ENCODE measurements at places on chromosomes 16 and 17.

DNA sequence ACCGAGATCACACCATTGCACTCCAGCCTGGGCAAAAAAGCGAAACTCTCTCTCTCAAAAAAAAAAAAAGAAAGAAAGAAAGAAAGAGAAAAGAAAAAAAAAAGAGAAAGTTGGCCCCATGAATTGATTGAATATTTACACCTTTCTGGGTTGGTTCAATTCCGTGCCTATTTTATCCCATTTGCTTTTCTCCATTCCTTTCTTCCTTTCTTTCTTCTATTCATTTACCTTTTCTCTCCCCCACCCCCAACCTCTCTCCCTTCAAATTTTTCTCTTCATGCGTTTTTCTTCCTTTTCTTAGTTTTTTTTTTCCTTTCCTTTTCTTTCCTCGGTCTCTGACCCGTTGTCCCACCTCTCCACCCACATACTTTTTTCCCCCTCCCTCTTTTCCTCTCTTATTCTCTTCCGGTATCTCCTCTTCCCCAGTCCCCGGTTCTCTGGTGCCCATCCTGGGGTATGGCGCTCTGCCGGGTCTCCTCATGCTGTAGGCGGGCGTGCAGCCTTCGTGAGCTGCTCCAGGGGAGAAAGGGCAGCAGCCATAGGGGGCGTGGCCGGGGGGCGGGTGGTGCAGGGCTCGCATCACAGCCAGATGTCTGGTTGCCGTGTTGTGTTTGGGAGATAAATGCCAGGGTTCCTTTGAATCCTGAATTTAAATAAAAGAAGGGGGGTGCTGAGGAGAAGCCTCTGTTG lies 5.3 kb upstream of the COL1A1 start:
- DNase-seq, result peak; percentile 42

- DNase-seq, result no peak
Observed at GRCh38 chr17:38454532-38454931, 26.3 kb downstream of the ARHGAP23 start.

- DNase-seq, result peak; percentile 63
Observed at GRCh38 chr17:75720656-75721462, at the start of gene ITGB4. Gene ITGB4, plus strand, starts transcription at chr17:75721459. Its CDS starts 3,245 bp downstream, at chr17:75724704.

GRCh38 chr17:40953881-40954280 lies 12.9 kb downstream of the KRT39 start:
- DNase-seq, result no peak

DNA sequence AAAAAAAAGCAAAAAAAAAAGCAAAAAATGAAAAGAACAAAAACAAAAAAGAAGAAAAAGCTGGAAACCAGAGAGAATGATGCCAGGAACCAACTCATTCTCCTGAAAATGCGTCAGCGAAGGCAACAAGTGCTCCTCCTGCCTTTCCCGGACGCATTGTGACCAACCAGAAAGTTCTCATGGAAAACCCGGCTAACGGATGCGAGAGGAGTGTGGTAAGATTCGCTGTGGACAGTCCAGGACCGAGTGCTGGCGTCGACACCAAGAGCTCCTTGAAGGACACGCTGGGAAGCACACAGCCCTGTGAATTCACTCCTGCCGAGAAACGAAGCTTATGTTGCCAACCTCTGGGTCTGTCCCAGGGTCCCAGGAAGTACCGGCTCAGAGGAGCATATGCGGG lies 43.4 kb downstream of the METRNL start:
- DNase-seq, result no peak

DNA sequence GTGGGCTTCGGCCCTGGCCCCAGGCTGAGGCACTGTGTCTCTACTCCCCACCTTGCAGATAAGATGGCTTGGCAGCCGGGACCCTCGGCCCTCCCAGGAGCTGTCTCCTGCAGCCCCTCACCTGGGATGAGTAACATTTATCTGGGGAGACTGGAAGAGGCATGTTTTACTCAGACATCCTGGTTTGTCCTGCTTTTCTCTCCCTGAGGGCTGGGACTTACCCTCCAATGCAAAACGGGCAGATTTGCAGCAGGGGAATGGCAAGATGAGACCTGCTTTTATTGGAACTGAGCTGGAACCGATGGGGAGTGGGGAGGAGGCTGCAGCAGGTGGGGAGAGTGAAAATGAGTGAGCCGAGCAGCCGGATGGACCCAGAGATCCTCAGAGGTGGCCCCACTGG lies 27.3 kb upstream of the UBE2G1 start:
- no peak for DNase-seq

DNA sequence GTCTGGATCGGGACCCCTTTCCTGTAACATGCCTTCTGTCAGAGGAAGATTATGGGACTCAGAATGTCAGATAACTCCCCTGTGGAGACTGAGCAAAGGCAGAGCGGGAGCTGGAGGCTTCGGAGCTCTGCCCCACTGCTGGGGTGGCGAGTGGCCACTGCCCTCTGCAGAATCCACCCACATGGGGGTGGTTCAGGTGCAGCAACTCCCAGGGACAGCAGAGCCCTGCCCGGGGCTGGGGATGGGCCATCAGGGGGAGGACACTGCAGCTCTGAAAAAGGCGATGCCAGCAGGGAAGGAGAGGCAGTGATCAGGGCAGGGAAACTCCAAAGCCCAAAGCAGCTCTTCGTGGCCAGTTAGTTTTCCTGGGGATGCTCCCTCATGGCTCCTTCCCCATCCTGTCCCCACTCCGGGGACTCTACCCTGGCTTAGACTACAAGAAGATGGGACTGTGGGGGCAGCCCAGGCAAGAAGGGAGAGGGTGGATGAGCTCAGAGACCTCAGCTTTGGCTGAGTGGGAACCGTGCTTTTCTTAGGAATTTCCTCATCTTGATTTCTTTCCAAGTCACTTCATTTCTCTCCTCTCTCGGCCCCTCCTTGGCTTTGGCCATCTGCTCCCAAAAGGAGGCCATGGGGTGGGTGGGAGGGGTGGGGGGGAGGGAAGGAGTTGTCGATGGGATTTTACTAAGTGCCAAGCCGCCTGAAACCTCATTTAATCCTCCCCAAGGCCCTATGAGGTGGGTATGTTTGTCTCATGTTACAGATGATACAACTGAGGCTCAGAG lies 4.0 kb downstream of the CA4 start:
- DNase-seq, result peak; percentile 1

DNA sequence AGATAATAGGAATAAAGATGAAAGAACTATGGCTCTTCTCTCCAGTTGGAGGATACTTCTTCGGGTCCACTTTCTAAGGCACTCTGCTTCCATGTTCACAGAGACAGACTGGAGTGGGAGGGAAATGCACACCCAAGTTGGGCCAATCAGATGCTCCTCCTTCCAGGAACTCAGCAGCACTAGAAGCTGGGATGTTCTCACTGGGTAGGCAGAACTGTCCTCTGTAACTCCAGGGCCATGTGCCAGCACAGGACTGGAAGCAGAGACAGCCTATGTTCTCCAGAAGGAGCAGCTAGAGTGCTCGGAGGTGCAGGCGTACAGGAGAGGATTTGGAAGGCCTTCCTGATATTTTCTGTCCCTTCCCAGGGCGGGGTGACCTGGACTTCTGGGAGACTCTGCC lies 49.9 kb upstream of the SREBF1 start:
- DNase-seq, result no peak

DNA sequence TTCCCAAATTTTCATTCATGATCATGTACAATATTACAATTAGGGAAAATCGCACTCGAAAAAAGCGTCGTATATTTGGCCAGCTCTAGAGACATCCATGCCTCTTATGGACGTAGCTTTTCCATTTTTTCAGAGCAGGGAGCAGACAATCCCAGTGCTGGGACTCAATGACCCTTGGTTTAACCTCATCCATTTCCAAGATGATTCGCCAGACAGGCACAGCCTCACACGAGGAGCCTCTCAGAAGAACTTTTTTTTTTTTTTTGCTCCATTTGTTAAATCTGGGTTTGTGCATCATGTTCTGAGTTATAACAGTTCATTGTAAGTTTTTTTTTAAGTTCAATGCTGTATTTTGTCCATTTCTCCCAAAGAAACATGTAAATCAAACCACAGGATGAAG lies 92.1 kb downstream of the ZDHHC7 start:
- no peak for DNase-seq

DNA sequence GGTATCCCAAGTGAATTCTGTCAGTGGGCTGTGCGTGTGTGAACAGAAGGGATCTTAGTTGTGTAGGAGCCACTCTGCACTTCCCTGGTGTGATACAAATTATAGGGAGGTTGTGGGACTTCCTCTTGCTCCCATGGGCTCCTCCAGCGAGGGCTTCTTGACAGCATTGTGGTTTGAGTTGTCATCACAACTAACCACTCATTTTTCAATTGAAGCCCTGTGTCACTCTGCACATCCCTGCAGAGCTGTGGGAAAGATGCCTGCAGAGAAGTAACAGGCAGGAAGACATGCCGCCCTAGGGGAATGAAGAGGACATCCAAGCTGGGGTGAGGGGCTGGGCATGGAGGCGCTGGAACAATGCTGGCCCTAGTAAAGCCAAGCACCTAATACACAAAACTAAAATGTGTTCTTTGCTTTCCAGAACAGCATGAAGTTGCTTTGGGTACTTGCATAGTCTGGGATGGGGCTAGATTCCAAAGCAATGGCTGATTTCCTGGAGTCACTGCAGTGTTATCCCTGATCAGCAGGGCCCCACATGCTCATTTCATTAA lies 692.5 kb downstream of the TOX3 start:
- no peak for DNase-seq

DNA sequence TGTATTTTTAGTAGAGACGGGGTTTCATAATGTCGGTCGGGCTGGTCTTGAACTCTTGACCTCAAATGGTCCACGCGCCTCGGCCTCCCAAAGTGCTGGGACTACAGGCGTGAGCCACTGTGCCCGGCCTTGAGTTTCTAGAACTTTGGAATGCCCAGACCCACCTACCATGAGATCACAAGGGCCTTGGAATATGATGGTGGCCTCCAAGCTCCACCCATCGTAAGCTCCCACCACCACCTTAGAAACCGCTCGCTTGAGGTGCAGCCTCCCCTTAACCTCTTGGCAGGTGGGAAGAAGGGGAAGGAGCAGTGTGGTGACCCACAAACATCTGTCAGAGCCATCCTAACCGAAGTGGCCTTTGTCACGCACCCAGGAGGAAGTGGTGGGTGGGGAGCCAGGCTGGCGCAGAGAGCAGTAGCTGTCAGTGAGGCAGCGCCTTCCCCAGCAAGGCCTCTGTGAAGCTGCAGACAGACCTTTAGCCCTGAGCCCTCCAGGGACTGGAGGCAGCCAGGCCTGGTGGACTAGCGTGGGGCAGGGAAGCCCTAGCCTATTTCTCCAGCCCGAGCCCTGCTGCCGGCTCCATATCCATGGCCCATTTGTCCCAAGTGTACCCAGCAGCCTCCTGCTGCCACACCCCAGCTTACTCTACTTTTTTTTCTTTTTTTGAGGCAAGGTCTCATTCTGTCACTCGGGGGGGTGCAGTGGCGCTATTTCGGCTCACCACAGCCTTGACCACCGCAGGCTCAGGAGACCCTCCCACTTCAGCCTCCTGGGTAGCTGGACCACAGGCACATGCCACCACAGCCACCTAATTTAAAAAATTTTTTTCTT lies 13.1 kb upstream of the SEPHS2 start:
- peak; percentile 87 for DNase-seq

- peak; percentile 16 for DNase-seq
Observed at GRCh38 chr16:75420987-75421819, 12.1 kb downstream of the CFDP1 start.

DNA sequence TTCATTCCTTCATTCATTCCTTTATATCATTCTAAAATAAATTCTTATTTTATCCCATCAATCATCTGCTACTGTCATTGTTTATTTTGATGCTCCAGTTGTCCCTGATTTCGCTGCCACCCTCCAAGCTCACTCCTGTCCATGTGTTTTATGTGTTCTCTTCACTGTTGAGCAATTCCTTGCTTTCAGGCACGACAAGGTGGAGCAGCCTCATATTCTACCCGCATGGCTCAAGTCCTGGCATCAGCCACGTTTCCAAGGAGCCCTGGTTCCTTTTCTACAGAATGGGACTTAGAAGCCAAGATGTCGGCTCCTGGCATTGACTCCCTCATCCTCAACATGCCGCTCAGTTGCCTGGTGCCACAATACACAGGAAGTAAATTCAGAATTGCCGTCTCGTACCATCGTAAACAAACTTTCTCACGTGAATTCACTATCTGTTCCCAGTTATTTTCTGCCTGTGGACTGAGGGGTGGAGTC lies 139.0 kb downstream of the RPTOR start:
- no peak for DNase-seq

- no peak for DNase-seq
Observed at GRCh38 chr16:75485230-75486013, 9.8 kb downstream of the CHST6 start.

DNA sequence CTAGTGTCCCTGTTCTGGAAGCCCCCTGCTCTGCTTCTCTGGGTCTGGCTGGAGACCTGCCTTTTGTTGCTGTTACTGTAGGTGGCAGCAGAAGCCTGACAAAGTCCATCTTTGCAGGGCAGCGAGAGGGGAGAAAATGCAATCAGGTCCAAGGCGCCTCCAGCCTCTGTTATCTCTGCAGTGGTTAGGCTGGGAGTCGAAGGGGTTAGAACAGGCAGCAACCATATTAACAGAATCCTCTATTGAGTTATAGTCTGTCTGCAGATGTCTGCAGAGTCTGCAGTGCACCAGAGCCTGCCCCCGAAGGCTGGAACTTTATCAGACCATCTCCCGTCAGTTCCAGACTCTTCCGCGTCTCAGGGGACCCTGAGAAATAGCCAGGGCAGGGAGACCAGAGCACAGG lies 404.9 kb upstream of the EEF2KMT start:
- DNase-seq, result no peak

- DNase-seq, result no peak
Observed at GRCh38 chr17:51261024-51261963, 948 bp downstream of the UTP18 start.

DNA sequence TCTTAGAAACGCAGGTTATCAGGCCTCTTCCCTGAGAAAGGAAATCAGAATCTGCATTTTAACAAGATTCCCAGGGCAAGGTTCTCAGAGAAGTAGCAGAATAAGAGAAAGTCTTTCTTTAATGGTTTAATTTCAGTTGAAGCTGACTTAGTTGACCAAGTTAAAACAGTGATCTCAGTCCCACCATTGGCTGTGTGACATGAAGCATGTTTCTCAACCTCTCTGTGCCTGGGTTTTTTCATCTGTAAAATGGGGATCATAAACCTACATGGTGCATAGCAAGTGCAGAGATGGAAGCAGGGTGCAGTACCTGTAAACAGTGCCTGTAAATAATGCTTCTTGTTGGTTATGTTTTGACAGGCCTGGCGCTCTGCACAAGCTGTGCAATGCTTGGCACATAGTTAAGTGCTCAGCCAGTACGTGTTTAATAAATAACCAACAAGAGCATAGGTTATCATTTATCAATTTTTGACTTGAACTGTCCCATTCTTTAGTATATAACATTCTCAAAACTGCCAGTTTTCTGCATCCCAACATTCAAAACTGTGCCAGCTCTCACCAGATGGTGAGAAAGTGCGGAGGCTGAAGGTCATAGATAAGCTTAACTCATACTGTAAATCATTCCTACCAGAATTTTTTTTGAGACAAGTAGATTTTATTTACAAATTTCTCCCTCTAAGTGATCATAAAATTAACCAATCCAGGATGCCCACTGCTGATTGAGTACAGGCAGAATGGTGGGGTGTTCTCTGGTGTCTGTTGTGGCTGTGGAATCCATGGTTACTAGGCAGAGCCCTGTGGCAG lies 6.9 kb downstream of the C17orf67 start:
- DNase-seq, result no peak

GRCh38 chr17:47844227-47844626 lies 3.2 kb upstream of the SCRN2 start:
- no peak for DNase-seq

All from activated naive CD4-positive, alpha-beta T cell treated with anti-CD3 and anti-CD28 coated beads, Interleukin-2, amount 50 U/mL, for 16 hours (primary cell).